Inflammatory macrophage treated with lipopolysaccharide for 1 hour (primary cell): ENCODE measurements at places on chromosomes 1 and 21.

GRCh38 chr1:100347009-100347966 is 5.0 kb upstream of the CDC14A start:
- DNase-seq, result no peak

DNA sequence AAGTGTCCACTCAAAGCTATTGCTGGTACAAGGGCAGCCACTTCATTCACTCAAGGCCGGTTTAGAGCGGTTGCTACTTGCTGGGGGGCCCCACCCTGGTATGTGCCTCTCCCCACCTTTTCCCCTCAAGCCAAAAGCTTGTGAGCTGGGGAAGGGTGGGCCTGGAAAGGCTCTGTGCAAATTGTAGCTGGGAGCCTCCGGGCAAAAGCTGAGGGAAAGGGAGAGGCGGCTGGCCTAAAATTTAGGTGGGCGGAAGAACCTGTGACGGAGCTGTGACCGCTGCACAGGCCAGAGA is 306 bp upstream of the SH3D21 start:
- no peak for DNase-seq

- no peak for DNase-seq
These were observed 148.7 kb upstream of the PRMT6 start for GRCh38 chr1:106907795-106908194.

DNA sequence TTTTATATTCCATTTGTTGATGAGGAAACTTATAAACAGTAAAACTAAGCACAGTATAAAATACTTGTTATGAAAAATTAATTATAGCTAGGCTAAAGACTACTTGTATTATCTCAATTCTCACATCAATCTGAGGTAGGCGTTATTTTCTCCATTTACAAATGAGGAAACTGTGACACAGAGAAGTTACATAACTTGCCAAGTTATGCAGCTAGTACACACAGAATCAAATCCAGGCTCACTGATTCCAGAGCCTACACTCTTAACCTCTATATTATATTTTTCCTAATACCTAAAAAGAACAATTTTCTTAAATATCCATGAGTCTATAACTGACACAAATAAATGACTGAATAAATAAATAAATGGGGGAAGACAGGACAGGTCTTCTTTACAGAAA is 11.2 kb upstream of the VPS45 start:
- DNase-seq, result peak; percentile 78

- peak; percentile 77 for DNase-seq
These were observed 16.2 kb upstream of the RNPC3 start for GRCh38 chr1:103509250-103509649.

- DNase-seq, result peak; percentile 27
These were observed 736 bp downstream of the KCNC4 start for GRCh38 chr1:110210604-110211495.

DNA sequence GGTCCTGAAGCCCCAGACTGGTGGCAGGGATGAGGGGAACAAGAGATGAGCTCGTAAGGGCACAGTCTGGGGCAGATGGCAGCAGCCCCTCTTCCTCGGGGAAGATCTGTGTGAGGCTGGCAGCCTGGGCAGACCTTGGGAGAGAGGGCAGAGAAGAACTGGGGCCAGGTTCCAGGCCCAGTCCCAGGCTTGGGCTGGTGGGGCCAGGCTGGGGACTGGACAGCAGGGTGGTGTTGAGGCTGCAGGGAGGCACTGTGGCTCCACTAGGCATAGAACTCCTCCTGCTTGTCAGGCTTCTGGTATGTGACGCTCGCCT is 35.7 kb downstream of the SDC3 start:
- no peak for DNase-seq

GRCh38 chr1:216905781-216906180 is 182.6 kb upstream of the ESRRG start:
- no peak for DNase-seq

DNA sequence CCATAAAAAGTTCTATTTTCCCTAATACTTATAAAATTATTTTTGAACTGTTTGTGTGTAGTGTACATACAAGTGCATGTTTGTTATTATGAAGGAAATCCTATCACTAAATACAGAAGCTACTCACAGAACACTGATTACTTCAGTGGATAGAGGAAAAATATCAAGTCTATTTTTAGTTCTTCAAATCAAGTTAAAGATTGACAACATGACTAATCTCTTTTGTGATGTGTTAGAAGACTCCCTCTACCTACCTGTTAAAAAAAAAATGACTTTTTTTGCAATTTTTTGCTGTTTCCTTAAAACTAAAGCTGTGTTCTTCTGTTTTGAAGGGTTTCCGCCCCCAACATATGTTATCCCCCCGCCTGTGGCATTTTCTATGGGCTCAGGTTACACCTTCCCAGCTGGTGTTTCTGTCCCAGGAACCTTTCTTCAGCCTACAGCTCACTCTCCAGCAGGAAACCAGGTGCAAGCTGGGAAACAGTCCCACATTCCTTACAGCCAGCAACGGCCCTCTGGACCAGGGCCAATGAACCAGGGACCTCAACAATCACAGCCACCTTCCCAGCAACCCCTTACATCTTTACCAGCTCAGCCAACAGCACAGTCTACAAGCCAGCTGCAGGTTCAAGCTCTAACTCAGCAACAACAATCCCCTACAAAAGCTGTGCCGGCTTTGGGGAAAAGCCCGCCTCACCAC is 45.5 kb downstream of the NCF2 start:
- DNase-seq, result no peak

GRCh38 chr1:180563026-180563827 is 4.5 kb downstream of the OVAAL start:
- DNase-seq, result no peak

GRCh38 chr1:10629816-10630571 is 155.2 kb downstream of the PEX14 start:
- DNase-seq, result no peak

- DNase-seq, result no peak
These were observed 3.7 kb downstream of the PEAR1 start for GRCh38 chr1:156897078-156897825.

DNA sequence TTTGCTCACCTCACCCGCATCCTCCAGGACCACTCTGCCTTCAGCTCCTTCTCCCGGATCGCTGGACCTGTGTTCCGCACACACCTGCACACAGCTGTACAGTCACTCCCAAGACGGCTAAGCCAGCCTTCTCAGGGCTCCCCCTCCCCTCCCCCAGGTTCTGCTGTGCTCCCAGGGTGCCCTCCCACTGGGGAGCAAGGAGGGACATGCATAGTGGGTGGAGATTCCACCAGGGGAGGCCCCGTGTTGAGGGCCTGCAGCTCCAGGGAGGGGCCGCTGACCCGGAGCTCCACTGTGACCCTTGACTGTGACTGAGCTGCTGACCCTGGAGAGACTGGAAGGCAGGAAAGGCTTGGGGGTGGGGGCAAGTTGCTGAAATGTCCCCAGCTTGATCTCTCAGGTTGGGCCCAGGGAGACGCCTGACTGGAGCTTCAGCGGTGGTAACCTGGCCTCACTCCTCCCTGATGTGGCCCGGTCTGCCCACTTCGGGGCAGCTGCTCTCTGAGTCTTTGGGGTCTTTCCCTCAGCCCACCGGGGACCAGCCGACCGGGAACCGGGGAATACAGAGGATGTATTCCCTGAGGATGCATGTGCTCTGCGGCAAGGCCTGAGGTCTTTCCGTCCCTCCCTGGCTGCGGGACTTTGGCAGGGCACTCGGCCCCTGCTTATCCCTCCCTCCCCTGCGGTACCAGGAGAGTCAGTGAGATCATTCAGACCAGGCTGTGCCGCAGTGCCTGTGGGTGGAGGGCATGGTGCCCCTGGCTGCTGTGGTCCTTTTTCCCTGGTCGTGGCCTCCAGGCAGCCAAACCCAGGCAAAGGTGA is 28.6 kb upstream of the PLCH2 start:
- no peak for DNase-seq

GRCh38 chr1:21174230-21174629 is 2.5 kb downstream of the EIF4G3 start:
- DNase-seq, result no peak

GRCh38 chr21:42112238-42112637 is 41.1 kb downstream of the UMODL1 start:
- no peak for DNase-seq

DNA sequence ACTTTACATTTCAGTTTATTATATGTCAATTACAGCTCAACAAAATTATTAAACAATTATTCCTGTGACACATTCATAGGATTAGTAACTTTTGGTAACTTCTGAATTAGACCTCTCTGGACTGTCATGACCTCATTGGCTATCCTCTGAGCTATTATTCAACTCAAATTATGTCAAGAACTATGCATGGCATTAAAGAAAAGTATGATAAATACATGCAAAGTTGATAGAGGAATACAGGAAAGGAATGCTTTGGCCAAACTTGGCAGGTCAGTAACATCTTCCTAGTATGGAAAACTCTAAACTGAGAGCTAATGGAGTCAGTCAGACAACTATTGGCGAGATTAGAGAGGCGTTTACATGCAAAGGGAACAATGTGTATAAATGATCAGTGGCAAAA is 158.4 kb downstream of the DUSP10 start:
- DNase-seq, result no peak

GRCh38 chr1:39167632-39168209 is 36.8 kb upstream of the MACF1 start:
- DNase-seq, result no peak
